ENCODE measurements at places on chromosomes 7 and 10.

GRCh38 chr10:124332426-124332825 is 86.3 kb downstream of the OAT start:
- no peak for DNase-seq

GRCh38 chr10:132198381-132199181 is 11.8 kb downstream of the DPYSL4 start:
- DNase-seq, result no peak

GRCh38 chr10:121133901-121134300 is 282.7 kb downstream of the WDR11 start:
- no peak for DNase-seq

DNA sequence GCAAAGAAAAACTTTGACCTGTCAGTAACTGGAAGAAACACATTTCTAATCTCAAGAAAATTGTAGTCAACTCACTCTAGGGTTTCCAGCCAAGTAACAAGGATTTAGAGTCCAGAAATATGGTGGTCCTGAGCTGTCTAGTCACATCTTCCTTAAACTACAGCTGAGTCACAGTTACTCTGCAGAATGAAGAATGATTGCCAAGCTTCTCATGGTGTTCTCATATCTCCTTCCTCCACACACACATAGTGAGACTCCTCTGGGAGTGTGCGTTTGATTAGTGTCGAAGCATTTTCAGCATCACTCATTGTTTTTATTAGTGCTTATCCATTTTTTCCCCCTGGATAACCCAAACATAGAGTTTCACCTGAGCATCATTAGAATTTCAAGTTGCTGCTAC is 93.1 kb upstream of the CXCL12 start:
- DNase-seq, result no peak

- no peak for DNase-seq
Measured at GRCh38 chr10:62244785-62245467, 23.7 kb downstream of the RTKN2 start.
